ENCODE measurements at places on chromosomes 13 and 19. TPM values are rescaled to one million over a fixed set of nuclear protein-coding genes. Genes with fewer than 3 reads are reported as not detected.
A peak's percentile ranks its signal among the peaks of the same experiment; 100 is the strongest.

The LPAR2 gene
- 11.5 TPM for total RNA-seq

- DNase-seq = peak; percentile 28
Observed at GRCh38 chr19:39539165-39539517, 820 bp downstream of the EID2 start.

DNA sequence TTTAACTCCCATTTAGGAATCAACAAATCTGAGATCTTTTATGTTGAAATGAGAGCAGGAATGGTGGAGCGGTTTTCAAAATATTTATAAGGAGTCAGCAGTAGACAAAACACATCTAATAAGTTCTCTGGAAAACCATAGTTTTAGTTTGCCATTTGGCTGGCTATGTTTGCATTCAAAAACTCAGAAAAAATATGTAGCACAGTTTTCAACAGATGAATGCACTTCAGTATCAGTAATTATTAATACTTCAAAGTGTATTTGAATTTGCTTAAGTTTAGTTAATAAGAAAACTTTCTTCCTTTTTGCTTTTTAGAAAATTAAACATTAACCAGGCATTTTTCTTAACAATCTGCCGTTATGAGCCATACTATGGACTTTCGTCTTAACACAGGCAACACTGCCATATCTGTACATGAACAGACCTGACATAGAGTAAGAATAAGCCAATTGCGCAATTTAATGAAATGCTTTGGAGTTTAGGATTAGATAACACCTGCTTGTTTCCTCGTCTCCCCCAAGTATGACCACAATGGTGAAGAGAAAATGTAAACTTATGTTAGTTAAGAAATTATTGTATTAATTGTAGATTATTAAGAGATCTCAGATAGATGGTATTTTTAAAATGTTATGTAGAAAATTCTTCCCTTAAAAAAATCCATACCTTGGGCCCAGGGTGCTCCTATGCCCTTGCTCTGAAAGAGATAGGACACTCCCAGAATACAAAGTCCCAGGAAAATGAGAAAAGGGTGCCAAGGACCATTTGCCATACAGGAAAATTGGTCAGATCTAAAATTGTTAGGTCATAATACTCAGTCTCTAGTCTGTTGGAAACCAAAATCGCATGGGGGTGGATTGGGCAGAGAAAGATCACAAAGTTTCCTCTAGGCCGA is 552.3 kb upstream of the ARGLU1 start:
- peak; percentile 50 for DNase-seq

DNA sequence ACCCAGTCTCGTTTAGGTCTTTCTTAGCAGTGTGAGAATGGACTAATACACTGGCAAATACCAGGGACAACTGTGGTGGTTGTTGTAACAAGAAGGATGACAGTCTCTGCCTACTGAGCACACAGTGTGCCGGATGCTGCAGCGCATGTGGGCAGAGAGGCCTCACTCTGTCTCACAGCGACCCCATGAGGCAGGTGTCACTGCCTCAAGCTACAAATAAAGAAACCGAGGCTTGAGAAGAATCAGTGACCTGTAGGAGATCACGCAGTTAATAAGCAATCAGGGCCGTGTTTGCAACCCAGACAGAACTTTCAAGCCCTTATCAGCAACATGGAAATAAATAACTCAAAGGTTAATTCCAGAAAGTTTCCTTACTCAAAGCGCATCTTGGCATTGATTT is 40.5 kb upstream of the GAS6 start:
- peak; percentile 72 for DNase-seq

The IGSF23 gene
- total RNA-seq = 2.1 TPM

- DNase-seq = no peak
Observed at GRCh38 chr19:35236638-35237400, 8.3 kb upstream of the FAM187B start.

The DNAJC15 gene
- 3.5 TPM for total RNA-seq

DNA sequence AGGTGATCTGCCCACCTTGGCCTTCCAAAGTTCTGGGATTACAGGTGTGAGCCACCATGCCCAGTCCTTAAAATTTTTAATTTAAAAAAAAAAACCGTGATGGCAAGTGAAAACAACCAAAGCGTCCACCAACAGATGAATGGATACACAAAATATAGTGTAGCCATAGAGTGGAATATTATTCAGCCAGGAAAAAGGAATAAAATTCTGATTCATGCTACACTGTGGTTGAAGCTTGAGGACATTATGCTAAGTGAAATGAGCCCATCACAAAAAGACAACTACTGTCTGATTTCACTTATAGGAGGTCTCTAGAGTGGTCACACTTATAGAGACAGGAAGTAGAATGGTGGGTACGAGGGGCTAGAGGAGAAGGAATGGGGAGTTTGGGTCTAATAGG is 26.3 kb upstream of the KLF2 start:
- DNase-seq = no peak

DNA sequence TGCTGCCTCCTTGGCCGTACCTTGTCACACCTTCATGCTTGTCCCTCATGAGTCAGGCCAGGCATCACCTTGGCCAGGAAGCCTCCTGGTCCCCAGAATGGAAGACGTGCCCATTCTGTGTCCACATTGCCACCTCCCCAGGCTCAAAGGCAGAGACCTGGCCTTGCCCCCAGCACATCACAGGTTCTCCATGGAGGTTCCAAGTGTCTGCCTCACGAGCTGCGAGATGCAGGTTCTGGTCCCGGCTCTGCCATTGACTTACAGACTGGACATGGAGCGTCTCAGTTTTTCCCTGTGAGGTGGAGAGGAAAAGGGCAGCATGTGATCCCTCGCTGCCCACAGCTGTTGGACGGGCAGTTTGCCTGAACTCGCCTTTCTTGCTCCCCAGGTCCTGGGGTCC is 9.1 kb upstream of the SLC7A10 start:
- DNase-seq = no peak

DNA sequence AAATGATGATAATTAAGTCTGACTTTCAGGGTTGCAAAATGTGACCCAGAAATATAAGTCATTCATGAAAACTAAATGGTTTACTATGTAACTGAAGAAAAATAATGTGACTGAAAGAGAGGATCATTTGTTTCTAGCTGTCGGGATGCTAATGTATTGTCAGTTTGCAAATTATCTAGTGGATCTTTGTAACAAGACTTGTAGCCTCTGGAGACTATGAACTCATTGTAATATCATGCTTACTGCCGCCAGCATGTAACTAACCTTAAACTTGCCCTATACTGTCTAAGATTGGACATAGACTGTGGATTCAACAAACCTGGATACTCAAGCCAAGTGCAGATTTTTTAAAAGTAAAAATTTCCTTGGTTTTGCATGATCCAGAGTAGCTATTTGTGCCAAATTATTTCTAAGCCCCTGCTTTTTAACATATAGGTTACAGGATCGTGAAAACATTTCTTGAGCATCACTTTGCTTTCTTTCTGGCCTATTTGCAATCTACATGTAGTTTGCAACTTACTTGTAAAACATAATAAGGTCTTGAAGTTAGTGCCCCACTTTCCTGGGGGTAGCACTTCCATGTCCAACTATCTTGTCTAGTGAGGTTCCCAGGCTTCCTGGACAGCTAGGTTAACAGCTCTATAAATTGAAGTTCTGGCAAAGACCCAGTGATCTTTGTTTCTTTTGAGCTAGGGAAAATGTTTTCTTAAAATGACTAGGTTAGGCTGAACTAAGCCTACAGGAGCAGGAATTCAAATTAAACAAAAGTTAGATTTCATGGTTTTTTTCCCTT is 3.3 kb upstream of the POSTN start:
- DNase-seq = no peak

DNA sequence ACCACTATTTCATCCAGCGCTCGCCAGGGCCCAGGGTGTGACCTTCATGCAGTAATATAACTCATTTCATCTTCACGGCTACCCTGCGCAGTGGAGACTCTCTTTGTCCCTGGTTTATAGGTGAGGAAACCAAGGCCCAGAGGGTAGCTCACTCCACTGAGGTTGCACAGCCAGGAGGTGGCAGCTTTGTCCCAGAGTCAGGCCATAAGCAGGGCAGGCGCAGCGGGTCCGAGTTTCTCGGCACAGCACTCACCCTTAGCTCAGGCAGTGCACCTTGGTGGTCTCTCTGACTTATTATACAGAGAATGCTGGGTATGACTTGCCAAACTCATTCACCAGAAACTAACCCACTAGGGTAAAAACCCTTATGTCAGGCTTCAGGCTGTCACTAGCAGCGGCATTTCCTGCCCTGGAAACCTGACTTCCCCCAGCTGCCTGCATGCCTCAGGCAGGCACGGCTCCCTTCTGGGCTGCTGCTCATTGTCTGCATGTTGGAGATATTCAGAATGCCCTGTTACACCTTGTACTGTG is 24.5 kb downstream of the PPP5C start:
- no peak for DNase-seq

The ZNF548 gene
- 26.3 TPM for total RNA-seq

GRCh38 chr19:31969016-31969415 is 376.4 kb upstream of the ZNF507 start:
- no peak for DNase-seq

GRCh38 chr19:42461700-42462324 is 19.1 kb upstream of the CXCL17 start:
- no peak for DNase-seq

GRCh38 chr19:40243181-40243580 is 16.7 kb upstream of the CCNP start:
- DNase-seq = no peak

DNA sequence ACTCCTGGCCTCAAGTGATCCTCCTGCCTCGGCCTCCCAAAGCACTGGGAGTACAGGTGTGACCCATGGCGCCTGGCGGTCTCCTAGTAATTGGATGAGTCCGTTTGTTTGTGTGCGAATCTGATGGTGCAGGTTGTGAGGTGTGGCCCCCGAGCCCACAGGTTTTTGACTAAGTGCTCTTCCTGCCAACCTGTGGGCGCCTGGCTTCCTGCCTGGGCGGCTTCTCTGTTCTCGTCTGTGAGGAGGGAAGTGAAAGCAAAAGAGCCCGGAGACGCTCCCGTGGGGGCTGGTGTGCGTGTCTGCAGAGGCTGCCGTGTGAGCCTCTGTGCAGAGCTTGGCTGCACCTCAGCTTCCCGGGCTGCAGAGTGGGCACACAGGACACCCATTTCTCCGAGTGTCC is 10.0 kb downstream of the ARHGAP45 start:
- DNase-seq = no peak

GRCh38 chr13:95100525-95101433 is 200.5 kb downstream of the ABCC4 start:
- no peak for DNase-seq

GRCh38 chr13:53941588-53942190 is 913.1 kb downstream of the OLFM4 start:
- DNase-seq = no peak

The IQCN gene
- 3.9 TPM for total RNA-seq

GRCh38 chr19:45716359-45717130 is 14.2 kb downstream of the FBXO46 start:
- peak; percentile 60 for DNase-seq

The RBM26 gene
- 45.9 TPM for total RNA-seq

DNA sequence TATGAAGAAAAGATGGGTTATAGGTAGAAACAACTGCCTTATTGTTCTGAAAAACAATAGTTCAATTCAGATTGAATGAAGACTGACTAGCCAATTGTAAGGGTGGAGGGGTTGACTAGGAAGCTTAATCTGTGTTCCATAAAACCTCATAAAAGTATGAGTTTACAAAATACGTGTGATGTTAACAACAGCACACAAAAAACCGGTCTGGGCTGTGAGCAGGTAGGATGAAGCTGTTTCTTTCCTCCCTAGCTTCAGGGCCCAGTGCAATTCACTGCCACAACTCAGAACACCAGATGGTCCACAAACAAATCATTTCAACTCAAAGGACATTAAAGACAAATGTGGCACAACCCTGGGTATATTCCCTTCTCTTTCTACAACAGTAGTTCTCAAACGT is 3.2 kb downstream of the OXGR1 start:
- DNase-seq = no peak

- peak; percentile 91 for DNase-seq
Observed at GRCh38 chr19:55460670-55461258, 678 bp downstream of the ISOC2 start.

- DNase-seq = no peak
Observed at GRCh38 chr13:26324867-26325266, 70.9 kb downstream of the CDK8 start.

The EID2 gene
- total RNA-seq = 18.6 TPM

DNA sequence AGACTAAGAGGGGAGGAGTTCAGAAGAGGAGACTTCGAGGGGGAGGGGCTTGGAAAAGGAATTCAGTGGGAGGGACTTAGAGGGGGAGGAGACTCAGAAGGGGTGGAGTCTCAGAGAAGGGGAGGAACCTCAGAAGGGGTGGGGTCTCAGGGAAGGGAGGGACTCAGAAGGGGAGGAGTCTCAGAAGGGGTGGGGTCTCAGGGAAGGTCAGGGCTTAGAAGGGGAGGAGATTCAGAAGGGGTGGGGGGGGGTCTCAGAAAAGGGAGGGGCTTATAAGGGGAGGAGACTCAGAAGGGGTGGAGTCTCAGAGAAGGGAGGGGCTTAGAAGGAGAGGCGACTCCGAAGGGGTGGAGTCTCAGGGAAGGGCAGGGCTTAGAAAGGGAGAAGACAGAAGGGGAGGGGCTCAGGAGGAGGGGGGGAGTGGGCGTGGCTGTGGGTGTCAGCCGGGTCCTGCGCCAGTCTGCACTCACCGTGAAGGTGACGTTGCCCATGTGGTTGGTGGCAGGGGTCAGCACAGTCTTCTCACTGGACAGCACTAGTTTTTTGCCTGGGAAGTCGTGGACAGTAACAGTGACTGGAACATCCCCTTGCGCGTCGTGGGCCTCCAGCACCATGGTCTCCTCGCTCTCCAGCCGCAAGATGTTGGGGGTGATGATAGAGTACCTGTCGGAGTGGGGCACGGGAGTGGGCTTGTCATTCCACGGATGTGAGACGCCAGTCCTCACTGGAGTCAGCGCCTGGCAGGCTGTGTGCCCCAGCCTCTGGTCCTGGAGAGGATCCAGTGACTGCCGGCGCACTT is 1.5 kb downstream of the C3 start:
- peak; percentile 67 for DNase-seq

- DNase-seq = no peak
Observed at GRCh38 chr19:29170554-29170953, 42.4 kb downstream of the UQCRFS1 start.

The RNF17 gene
- not detected for total RNA-seq

DNA sequence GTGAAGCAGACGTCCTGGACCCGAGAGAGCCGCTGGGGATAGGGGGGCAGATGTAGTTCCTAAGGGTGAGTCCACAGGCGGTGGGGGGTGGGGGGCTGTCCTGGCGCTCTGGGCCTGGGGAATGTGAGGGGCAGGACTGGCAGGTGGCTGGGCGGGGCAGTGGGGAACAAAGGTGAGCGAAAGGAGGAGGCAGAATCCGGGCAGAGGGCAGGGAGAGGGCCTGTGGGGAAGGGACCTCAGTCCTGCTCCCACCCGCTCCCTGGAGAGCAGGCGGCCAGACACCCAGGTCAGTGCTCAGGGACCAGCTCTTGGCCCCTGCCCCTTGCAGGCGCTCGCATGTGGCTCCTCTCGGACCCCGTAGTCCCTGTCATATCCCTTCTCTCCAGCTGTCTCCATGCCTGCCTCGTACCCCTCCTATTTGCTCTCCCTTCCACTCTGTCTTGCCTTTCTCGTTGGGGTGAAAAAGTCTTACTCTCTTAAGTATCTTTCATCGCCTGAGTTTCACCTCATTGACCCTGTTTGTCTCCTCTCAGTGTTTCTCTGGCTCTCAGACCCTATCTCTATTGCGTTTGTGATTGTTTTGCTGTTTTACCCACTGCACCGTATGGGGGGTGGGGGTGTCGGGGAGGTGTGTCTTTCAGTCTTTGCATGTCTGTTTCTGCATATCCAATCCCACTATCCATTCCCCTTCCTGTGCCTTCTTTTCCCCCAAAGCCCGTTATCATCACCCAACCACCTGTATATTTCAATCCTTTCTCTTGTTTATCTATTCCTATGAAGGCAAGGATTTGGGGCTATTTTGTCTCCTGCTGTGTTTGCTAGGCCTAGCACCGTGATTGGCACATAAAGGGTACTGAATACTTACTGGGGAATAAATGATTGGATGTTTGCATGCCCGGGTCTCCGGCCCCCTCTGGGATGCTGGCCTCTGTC is 5.8 kb downstream of the SPHK2 start:
- peak; percentile 73 for DNase-seq
